Forelimb muscle (tissue), 1 donor: ENCODE measurements at places on chromosomes 2 and 18. TPM values are rescaled to one million over a fixed set of nuclear protein-coding genes. Genes with fewer than 3 reads are reported as not detected.

The WDR33 gene
- polyA plus RNA-seq = 29.3 TPM

The AOX1 gene
- polyA plus RNA-seq = 0.67 TPM

The TFCP2L1 gene
- 0.09 TPM for polyA plus RNA-seq

The RESP18 gene
- polyA plus RNA-seq = not detected

GRCh38 chr18:28725876-28726275, 548.9 kb upstream of the CDH2 start:
- DNase-seq = no peak

- DNase-seq = no peak
Measured at GRCh38 chr18:8685141-8685913, 20.0 kb upstream of the MTCL1 start.

DNA sequence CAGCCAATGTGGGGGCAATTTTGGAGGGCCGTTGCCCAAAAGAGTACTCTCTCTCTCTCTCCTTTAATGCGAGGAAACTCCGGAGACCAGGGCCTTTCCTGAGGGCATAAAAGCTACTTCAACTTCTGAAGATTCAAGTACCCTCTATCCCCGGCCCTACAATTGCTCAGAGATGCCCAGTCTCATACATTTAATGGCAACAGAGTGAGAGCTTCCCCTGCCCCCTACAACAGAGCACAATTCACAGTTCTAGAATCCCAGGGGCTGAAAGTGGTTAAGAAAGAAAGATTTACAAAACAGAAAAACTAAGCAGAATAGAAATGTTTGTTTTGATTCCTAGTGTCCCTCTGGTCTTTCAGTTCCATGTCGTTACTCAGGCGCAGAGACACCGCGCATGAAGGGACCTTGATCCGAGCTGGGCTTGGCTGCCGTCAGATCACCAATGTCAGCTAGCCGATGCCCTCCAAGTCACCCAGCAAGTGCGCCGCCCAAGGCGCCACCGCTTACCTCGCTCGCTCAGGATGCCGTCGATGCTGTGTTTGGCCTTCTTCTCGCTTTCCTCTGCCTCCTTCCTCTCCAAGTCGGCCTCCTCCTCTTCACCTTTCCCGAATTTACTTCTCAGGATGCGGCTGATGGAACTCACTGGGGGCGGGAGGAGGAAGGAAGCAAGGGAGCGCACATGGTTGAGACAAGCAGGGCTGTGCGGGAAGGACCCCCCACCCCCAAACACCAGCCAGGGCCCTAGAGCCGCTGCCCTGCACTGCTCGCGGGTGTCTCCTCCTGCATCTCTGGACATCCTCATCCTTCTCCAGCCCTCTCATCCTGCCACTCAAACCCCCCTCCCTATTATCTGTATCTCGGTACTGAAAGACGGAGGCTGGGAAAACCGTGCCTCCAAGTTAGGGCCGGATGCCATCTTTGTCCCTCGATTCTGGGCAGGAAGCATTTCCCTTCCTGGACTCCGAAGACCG, 4.9 kb downstream of the PAX3 start:
- no peak for DNase-seq

DNA sequence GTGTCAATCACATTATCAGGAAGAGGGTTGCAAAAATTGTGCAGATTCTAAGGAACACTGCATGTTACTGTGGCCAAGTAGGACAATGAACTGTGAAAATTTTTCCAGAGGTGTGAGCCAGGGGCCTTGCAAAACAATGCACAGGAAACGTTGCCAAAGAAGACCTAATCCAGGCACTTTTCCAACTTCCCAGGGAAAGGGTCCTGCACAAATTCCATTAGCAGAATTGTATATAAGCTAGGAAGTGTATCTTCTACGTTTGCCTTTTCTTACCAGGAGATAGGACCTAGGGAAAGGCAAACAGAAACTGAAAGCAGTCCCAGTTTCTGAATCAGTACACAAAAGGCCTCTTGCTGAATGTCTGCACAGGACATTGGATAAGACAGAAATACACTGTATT, 1888.3 kb upstream of the CELF4 start:
- peak; percentile 88 for DNase-seq

DNA sequence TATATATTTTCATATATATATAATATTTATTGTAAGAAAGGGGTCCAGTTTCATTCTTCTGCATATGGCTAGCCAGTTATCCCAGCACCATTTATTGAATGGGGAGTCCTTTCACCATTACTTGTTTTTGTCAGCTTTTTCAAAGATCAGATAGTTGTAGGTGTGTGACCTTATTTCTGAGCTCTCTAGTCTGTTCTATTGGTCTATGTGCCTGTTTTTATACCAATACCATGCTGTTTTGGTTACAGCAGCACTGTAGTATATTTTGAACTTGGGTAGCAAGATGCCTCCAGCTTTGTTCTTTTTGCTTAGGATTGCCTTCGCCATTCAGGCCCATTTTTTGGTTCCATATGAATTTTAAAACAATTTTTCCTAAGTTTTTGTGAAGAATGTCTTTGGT, 320.1 kb downstream of the CDH2 start:
- DNase-seq = no peak

- DNase-seq = no peak
Measured at GRCh38 chr2:67544286-67544685, 147.2 kb downstream of the ETAA1 start.

DNA sequence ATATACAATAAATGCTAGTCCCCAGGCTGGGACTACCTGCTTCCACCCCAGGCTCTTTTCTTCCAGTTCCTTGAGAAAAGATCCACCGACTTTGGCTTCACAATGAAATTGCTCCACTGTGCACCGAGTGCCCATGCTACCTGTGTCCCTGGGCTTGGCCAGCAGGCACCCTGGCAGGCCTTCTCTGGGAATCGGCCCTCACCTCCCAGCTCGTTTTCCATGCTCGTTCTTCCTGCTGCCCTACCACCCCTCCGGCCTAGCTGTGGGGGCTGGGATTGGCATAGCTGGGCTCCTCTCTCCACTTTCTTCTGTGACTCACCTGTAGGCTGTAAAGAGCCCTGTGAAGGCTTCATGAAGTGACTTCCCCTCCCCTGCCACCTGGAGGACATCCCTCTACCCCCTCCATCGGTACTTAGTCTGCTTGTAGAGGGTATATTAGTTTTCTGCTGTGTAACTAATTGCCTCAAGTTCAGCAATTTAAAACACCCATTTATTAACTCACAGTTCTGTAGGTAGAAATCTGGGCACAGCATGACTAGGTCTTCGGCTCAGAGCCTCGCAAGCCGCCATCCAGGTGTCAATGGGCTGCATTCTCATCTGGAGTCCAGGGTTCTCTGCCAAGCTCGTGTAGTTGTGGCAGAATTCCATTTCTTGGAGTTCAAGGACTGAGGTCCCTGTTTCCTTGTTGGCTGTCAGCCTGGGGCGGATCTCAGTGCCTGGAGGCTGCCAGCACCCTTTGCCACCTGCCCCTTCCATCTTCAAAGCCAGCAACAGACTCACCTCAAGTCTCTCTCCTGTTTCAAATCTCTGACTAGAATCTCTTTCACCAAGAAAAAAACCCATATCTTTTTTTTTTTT, 57.6 kb downstream of the DPYSL5 start:
- no peak for DNase-seq

DNA sequence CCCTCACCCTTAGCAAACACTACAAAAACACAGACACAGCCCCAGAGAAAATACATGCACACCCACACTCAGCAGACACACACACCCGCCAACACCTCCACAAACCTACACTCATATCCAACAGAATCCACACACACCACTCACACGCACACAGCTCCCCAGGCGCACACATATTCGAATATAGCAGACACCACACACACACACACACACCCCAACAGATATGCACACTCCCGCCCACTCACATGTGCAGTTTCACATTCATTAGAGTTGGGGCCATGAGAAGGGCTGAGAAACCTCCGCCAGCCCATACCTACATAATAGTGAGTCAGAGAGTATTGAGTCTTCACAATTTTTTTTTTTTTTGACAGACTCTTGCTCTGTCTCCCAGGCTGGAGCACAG, 29.4 kb upstream of the NOTO start:
- DNase-seq = no peak

GRCh38 chr2:241339839-241340630, 16.1 kb upstream of the FARP2 start:
- DNase-seq = no peak

- no peak for DNase-seq
Measured at GRCh38 chr2:79950526-79950925, 354.0 kb downstream of the LRRTM1 start.

GRCh38 chr2:72803626-72804320, 22.1 kb downstream of the EXOC6B start:
- no peak for DNase-seq

DNA sequence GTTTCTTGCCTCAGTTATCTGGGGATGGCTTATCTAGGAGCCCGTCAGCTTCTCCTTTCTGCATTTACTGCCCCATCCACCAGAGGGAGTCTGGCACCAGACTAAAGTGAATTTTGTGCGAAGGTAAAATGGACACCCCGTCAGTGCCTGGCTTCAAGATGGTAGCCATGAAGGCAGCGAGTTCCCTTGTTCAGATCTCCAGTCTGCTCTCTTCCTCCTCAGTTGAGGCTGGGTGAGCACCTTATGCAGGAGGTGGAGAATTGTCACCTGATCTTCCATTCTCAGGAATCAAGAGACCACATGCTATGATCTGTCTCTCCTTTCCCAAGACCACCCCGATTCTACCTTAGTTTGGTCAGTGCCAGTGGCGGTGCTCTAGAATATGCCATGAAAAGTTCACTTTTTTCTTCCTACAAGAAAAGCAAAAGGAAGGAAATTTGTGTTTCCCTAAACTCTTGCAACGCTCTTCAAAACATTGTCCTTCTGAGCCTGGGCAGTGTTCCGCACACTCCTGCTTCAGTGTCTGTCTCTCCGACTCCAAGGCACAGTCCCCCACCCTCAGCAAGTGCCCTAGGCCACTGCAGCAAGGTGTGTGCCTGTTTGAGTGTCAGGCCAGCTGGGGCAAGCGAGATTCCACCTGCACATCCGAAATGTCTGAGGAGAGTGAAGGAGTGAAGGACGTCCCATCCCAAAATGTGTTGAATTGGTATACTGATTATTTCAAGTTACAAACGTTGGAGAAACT, 168.6 kb downstream of the SS18 start:
- no peak for DNase-seq

DNA sequence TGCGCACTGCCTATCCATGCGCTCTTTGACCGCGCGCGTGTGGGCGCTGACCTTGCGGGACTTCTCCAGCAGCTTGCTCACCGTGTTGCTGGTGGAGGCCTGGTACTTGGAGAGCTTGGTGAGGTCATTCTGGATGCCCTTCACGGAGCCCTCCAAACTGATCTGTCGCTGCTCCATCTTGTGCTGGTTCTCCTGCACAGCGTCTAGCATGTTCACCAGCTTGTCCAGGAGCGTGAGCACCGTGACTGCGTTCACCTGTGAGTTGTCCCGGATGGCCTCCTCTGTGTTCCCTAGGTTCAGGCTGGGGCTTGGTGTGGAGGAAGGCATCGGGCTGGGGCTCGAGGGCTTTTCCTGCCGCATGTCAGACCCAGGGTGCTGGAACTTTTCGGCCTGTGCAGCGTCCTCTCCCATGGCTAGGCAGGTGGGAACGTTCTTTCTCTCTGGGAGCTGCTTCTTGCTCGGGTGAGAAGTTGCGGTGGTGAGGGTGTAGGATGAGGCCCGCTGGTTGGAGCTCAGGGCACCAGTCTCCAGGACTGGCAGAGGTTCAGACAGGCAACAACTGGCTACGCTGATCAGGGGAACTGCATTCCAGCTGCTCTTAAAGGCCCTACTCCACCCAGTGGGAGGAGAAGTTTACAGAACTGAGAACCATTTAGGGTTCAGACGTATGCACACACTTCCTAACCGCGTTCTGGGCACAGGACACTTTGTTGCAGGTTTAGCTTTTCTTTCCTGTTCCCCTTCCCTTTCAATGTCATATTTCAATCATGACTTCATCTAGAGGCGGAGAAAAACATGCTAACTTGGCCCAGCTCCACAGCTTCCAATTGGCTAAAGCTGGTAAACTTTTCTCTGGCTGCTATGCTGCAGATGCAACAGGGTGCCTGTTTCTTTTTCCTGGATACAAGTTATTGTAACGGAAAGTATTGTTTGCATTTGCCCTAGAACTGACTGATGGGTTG, at the start of gene CAVIN2:
Gene CAVIN2 (minus strand): TSS at position 574 of the 962 bp plus-strand sequence. CDS start 163 bp downstream, at position 411.
- DNase-seq = peak; percentile 43

DNA sequence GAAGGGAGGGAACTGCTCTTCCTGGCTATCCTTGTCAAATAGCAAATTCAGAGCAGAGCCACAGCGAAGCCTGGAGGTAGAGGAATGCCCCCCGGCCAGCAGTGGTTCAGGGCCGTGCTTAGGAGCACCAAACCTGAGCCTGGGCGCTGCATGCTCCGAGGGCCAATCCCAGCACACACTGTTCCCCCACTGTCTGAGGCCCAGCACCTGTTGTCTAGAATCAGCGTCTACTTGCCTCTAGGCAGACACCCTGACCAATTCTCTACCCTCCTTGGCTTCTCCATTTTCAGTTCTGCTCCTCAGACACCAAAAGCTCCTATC, 177.6 kb upstream of the PKDCC start:
- DNase-seq = no peak

DNA sequence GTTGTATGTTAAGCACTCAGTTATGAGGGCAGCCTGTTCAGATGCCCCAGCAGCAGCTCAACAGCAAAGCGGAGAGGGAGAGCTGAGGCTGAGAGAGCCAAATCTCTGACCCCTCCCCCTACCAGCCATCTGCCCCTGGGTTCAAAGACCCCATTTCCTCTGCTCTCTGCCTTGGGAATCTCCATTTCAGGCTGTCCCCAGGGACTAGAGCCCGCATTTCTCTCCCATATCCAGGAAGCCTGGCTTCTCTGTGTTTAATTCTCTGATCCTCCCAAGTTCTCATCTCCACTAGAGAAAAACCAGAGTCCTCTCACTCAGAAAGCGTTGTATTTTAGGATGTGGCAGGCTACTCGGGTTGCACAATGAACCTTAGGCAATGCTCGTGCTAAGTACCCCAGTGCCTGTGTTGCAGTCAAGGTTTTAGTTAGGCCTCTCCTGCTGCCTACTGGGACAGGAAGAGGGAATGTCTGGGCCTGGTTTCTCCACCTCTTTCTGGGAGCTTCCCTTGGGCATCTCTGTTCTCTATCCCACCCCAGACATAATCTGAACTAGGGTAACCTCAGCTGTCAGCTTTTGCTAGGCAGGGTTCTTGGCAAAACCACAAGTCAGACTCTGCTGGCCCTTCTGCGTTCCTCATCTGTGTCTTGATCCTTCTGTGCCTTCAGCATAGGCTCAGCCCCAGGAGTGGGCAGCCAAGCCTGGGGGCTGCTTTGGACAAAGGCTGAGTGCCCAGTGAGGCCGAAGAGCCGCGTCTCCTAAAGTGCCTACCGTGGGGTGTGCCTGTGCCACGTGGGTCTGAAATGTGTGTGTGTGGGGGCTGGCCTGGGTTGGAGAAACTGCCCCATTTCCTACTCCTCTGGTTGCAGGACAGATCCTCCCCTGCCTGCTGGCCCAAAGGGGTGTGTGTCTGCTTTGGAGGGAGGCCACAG, 96.8 kb downstream of the STPG4 start:
- DNase-seq = no peak

DNA sequence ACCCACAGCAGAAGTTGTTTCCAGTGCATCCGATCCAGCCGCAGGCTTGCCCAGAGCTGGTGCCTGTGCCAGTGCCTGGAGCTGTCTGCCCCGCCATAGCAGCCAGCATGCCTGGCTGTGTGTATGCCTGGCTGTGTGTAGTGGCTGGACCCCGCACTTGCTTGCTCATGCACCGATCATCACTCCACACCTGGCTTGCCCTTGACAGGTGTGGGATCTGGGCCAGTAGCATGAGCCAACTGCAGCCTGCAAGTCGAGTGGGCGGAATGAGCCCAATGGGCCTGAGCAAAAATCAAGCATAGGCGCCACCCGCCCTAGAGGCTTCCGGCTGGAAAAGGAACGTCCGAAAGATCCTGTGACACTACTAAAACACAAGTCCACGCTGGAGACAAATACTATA, 74.5 kb downstream of the EPB41L3 start:
- DNase-seq = no peak
